G401 (cell line): ENCODE measurements at places on chromosomes 11 and 22. TPM values are rescaled to one million over a fixed set of nuclear protein-coding genes. Genes with fewer than 3 reads are reported as not detected.

The OR5P2 gene
- 1.2 TPM in 1 of 2 replicates, not detected in the other for total RNA-seq

The OR52I1 gene
- not detected in 2 replicates for total RNA-seq

The DSCAML1 gene
- total RNA-seq: not detected in 2 replicates

The SYT8 gene
- not detected in 2 replicates for total RNA-seq

The RPLP2 gene
- total RNA-seq: 411 and 422 TPM in 2 replicates

The FADS1 gene
- 131 and 148 TPM in 2 replicates for total RNA-seq

The OVOL1 gene
- not detected in 2 replicates for total RNA-seq

The SMIM35 gene
- total RNA-seq: not detected in 2 replicates

The WT1 gene
- total RNA-seq: not detected in 2 replicates

The MS4A14 gene
- not detected in 2 replicates for total RNA-seq

The BACE1 gene
- 2.3 and 9.7 TPM in 2 replicates for total RNA-seq

The KCNJ11 gene
- 2.6 and 4.3 TPM in 2 replicates for total RNA-seq

The TEX54 gene
- not detected in 2 replicates for total RNA-seq

The MS4A15 gene
- total RNA-seq: not detected in 2 replicates

The IFITM10 gene
- total RNA-seq: not detected in 2 replicates

The HBG2 gene
- total RNA-seq: not detected in 2 replicates

The VSTM5 gene
- not detected in 2 replicates for total RNA-seq

The PATE2 gene
- total RNA-seq: not detected in 2 replicates

The TMPRSS13 gene
- not detected in 2 replicates for total RNA-seq

The UPK2 gene
- not detected in 2 replicates for total RNA-seq

The LRFN4 gene
- total RNA-seq: 48.4 and 67.5 TPM in 2 replicates

The MRPL40 gene
- total RNA-seq: 48.9 and 61.5 TPM in 2 replicates

The CHEK2 gene
- total RNA-seq: 48.6 and 53.9 TPM in 2 replicates

The PKNOX2 gene
- total RNA-seq: 4.1 and 4.6 TPM in 2 replicates

The PDGFB gene
- 5.0 and 17.1 TPM in 2 replicates for total RNA-seq

The OR6M1 gene
- total RNA-seq: not detected in 2 replicates

The RIC8A gene
- 98.9 and 101 TPM in 2 replicates for total RNA-seq

The CCDC73 gene
- not detected in 2 replicates for total RNA-seq

The MFRP gene
- 0.25 and 7.3 TPM in 2 replicates for total RNA-seq

The EXPH5 gene
- 3.6 and 6.5 TPM in 2 replicates for total RNA-seq

The CDC42BPG gene
- total RNA-seq: 1.6 and 2.3 TPM in 2 replicates

The ABCG4 gene
- total RNA-seq: 0.06 and 1.7 TPM in 2 replicates

The BAIAP2L2 gene
- total RNA-seq: 0.20 and 0.55 TPM in 2 replicates

The NOX4 gene
- total RNA-seq: not detected in 2 replicates

The SLC25A17 gene
- 47.6 and 67.7 TPM in 2 replicates for total RNA-seq

The SORL1 gene
- 0.14 TPM in 1 of 2 replicates, not detected in the other for total RNA-seq

The CCDC116 gene
- total RNA-seq: not detected in 2 replicates

The MS4A6E gene
- not detected in 2 replicates for total RNA-seq

The OOSP1 gene
- total RNA-seq: not detected in 2 replicates
